ENCODE measurements at places on chromosomes 4 and X.

DNA sequence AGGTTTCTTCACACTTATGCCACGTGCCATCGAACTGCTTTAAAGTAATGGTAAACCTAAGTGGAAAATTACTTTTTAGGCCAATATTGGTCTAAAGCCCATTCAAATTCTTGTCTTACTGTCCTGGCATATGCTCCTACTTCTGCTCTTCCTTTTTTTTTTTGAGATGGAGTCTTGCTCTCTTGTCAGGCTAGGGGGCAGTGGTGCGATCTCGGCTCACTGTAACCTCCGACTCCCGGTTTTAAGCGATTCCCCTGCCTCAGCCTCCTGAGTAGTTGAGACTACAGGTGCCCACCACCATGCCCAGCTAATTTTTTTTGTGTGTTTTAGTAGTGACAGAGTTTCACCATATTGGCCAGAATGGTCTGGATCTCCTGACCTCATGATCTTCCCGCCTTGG, 129.0 kb upstream of the TECRL start:
- no peak for DNase-seq

DNA sequence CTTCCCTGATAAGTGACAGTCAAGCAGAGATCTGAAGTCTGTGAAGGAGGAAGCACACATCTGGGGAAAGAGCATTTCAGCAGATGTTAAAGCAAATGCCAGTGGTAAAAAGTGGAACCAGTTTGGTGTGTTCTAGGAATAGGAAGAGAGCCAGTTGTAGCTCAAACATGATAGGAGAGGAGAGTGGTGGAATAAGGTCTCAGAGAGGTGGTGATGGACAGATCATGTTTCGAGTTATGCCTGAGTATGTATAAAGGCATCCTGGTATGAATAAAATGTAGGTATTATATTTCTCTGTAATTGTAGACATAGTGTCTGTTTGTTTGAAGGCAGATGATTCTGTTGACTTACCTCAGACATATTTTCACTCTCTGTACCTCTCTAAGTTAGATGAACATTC, 89.1 kb downstream of the LARP7 start:
- no peak for DNase-seq

DNA sequence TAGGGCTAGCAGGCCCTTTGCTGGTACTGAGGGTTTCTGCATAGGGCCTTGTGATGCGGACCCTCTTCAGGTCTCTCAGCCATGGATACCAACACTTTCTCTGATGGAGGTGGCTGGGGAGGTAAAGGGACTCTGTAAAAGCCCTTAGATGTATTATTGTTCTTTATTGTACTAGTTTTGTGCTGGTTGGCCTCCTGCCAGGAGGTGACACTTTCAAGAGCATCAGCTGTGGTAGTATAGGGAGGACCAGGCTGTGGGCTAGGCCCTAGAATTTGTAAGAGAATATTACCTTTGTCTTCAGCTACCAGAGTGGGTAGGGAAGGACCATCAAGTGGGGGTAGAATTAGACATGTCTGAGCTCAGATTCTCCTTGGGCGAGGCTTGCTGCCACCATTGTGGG, 936.3 kb downstream of the CENPC start:
- DNase-seq: no peak

- no peak for DNase-seq
Measured at GRCh38 chr4:113050371-113050755, 910 bp downstream of the ANK2 start.

DNA sequence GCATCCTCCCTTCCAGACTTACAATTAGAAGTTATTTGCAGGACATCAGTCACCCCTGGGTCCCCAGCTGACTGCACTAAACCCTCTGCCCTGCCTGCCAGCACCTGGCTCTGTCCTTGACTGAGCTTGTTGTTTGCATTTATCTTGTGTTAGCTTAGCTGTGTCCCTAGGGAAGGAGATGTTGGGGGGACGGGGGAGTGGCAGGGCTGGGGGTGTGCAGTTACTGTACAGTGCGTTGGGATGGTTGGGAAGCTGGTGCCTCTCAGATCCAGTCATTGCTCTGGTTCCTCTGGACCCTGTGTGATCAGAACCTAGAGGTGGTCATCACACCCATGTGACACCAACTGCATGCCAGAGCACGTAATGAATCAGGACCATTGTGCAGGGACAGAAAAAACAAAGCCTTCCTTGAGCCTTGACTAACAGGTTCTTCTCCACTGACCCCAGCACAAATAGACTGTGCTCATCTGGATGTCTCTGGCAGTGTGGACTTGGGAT, 32.7 kb upstream of the PROM1 start:
- no peak for DNase-seq

GRCh38 chrX:78327370-78328086, at the start of gene CYSLTR1:
Gene CYSLTR1, minus strand, starts transcription at chrX:78327611. Its CDS starts 53,865 bp downstream, at chrX:78273746.
- DNase-seq: no peak

Data from CD4-positive, alpha-beta T cell treated with Interleukin-15 for 4 hours (primary cell).